Stimulated activated CD4-positive, alpha-beta T cell treated with anti-CD3 and anti-CD28 coated beads, Interleukin-4, amount 100 ng/mL, for 4 hours (primary cell): ENCODE measurements at places on chromosomes 13 and 19.
A peak's percentile ranks its signal among the peaks of the same experiment; 100 is the strongest.

DNA sequence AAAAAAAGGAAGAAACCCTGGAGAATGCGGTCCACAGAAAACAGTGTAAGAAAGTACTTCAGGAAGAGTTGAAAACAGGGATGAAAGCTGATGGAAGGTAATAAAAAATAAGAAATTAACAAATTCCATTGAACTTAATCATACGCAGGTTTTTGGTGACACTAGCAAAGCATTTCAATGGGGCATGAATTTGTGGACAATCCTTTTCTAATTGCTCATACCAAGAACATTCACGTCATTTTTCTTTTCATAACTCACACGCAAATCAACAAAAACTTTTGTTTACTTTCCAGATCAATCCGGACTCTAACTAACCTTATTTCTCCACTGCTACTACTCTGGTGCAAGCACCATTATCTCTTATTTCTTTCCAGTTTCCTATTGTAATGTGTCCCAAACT, 1195.0 kb downstream of the SLITRK5 start:
- DNase-seq, result no peak

- DNase-seq, result no peak
Observed at GRCh38 chr13:66528180-66528579, 702.0 kb downstream of the PCDH9 start.

DNA sequence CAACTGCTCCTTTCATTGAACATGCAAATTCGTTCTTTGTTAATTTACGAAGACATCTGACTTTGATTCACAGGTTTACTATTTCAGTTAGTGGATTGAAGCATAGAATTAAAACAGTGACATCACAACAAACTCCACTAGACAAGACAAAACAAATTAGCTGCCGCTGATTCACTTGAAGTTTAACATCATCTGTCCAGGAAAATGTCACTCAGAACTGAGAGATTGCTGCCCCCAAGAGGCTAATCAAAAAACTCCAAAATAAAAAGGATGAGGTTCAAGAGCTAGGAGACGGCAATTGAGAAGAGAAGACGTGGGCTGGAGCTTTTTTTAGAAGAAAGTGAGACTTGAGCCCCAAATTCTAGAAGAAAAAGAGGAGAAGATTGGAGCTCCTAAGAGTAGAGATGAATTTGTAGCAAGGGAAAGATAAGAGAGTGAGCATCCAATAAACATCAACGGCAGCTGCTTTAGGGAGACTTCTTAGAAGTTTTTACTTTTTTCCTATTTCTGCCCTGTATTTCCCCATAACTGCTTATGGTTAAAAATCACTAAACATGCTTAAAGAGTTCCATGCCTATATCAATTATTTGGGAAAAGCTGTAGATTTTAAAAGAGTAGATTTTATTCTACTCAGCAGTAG, 40.8 kb upstream of the TPP2 start:
- no peak for DNase-seq

DNA sequence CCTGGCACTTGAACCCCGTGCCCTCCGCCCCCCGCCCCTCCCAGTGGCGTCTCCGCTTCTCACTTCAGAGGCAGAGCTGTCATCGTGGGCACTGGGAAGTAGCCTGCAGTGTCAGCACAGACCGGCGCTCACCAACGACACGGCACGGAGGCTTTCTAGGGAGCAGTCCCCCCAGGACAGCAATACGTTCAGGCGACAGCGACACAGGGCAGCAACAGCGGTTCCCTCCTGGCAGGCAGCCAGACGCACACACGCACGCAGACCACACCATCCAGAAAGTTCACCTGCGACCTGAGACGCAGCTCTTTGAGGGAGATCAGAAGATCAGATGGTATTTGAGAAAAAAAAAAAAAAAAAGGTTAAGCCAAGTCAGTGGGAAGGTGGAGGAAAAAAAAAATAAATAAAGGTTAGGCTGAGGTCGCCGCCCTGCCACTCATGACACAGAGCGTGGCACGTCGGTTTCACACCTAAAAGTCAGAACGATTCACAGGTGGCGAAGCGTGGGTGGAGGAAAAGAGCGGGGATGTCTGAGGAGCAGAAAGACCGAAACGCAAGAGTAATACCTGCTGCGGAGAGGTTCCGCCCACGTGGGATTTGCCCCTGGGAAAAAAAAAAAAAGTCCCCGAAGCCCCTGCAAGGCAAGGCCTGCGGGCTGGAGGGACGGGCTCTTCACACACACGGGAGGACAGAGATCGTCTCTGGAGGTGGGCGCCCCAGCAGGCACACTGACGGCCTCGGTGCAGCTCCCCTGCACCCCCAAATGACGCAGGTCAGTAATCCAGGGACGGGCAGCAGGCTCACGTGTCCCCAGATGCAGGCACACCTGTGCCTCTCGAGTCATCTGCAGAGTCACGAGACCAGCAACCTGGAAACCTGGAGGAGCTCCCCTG, 94.5 kb downstream of the GNG7 start:
- peak; percentile 96 for DNase-seq

DNA sequence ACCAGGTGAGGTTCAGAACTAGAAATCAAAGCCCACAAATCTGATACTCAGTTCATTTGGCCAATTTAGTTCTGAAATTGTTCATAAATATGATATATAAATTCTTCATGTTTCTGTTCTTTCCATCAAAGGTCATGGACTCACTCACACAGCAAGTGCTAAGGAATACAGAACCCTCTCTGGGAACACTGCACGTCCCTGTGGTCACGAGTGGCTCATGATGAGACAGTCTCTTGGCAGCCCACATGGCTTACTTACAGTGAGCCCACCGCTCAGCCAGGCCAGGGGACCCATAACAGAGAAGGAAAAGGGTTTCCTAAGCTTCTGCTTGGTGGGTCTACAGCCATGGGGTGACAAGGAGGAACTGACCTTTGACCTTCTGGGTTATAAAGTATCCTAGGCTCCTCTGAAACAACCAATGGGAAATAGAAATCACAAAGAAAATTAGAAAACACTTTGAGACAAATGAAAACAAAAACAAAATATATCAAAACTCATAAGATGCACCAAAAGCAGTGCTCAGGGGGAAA, 67.4 kb downstream of the CDADC1 start:
- no peak for DNase-seq

- no peak for DNase-seq
Observed at GRCh38 chr13:109396266-109396665, 390.1 kb downstream of the IRS2 start.

GRCh38 chr13:58838615-58839014, 1207.1 kb downstream of the PCDH17 start:
- DNase-seq, result no peak

DNA sequence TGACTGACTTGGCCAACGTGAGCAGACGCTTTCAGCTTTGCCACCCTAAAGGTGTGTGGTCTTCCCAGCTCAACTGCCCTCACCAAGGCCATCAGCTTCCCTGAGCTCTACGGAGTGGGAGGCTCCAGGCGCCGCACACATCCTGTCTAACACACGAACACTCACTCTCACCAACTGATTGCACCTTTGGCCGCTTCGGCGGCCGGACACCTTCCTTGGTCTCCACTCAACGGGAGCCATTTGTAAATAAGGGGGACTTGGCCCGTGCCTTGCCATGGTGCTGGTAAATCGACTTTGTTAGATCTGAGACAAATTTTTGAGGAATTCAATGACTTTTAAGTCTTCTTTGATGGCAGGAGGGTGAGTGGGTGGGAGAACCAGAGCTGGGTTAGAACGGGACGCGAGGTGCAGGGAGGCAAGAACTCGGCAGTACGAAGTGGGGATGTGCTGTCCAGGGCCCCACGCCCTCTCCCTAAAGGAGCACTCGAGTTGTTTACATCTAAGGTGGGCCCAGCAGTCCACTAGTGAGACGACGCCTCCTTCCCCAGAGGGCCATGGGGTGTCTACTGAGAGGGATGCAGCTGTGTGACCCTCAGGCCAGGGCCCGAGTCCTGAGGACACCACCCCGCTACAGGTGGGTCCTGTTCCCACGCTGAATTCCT, 4.4 kb downstream of the C13orf46 start:
- no peak for DNase-seq

DNA sequence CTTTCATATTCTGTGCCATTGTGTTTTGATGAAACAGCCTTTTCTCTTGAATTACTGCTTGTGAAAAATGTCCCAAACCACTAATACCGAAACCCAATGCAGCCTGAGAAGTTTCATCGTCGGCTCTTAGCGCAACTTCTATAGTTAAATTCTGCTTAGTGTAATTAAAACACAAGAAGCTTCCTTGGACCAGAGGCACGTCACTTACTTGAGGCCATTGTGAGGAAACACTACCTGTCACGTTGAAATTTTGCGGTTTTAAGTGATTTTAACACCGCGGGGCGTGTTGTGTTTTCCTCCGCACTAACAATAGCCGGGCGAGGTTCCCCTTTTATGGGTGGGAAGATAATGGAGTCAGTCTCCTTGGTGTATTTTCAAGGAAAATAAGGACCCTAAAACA, 70.9 kb downstream of the GGACT start:
- no peak for DNase-seq

- DNase-seq, result no peak
Observed at GRCh38 chr13:42751693-42752092, 29.7 kb upstream of the FAM216B start.

DNA sequence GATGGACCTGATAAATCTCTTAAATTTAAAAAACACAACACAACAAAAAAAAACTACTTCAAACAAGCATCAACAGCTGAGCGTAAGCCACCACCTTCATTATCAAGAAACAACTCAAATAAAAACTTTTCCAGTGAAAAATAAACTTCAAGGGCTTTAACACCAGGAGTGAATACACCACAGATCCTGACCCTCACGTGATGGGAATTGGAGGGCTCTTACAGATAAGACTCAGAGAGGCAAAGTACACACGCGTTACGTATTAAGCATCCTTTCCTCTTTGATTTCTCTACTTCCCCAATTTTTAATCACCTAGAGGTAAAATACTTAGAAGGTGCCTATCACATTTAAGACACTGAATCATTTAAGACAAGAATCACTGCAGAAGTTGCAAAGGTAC, 573 bp upstream of the STARD13 start:
- no peak for DNase-seq

- no peak for DNase-seq
Observed at GRCh38 chr19:39847525-39847924, 1.3 kb upstream of the FBL start.

DNA sequence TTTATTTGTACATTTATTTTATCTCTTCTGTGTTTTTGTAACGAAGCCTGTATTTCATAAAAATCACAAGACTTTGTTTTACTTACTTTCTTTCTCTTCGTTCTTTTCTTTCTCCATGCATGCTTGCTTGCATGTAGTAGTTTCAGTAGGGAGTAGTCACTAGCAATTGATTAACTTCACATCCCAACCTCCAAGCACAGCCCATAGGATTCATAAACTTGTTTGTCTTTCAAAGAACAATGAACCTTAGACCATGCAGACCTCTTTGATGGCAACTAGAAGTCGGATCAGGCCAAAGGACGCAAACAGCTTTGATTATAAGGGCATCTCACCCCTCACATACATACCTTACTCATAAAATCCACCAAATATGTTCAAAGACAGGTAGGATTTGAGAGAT, 3.1 kb upstream of the PRR20A start:
- no peak for DNase-seq

GRCh38 chr13:41457589-41458186, 338 bp downstream of the RGCC start:
- DNase-seq, result peak; percentile 39

GRCh38 chr13:52845766-52846566, 2.5 kb downstream of the PCDH8 start:
- DNase-seq, result peak; percentile 17

DNA sequence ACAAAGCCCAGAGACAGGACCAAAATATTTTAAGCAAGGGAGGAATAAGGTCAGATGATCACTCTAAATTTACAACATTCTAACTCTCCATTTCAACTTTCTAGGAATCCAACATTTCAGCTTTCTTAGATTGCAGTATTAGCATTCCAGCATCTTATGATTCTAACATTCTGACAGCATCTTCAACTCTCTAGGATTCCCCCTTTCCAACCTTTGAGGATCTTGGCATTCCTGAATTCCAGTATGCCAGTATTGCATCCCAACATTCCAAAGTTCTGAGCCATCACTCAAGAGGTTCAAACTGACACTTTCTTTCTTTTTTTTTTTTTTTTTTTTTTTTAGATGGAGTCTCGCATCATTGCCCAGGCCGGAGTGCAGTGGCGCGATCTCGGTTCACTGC, 13.8 kb downstream of the TGFB1 start:
- no peak for DNase-seq

DNA sequence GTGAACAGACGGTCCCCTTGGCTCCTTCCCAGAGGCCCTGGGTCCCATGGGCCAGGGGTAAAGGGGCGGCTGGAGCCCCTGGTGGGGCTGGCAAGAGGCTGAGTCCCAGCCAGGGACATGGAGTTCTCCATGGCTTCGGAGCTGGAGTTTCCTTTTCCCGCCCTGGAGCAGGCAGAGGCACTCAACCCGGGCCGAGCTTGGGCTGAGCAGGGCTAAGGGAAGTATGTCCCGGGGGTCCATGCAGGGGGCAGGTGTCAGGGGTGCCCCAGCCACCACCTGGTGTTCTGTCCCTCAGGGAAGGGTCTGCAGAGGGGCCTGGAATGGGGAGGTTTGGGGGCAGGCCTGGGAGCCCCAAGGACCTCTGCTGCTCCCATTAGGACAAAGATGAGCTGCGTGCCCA, 54.0 kb upstream of the TPM4 start:
- no peak for DNase-seq

DNA sequence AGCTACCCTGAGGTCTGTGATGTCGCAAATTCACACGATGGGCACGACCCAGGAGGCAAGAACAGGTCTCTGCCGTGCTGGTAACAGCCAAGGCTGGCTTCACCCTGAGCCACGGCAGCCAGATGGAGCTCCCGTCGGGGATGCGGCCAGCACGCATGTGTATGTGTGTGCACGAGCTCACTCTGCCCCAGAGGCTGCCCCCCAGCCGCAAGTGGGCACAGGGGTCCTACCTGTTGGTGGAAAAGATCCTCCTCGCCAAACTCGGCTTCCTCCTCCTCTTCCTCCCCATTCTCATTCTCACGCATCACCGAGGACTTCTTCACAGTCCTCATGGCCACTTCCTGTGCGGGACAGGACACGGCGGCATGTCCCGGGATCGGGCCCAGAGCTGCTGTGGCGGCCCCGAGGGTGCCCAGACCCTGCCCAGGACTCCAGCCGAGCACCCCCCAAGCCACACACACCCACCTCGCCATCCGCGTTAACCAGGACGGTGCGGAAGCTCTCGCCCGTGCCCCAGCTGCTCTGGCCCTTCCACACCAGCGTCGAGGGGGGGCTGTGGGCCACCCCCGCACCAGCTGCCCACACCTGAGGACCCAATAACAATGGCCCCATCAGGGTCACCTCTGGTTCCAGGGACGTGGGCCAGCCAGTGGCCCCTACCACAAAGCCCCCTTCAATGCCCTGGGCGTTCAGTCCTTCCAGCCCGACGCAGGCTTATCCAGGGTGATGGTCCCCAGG, 4.1 kb upstream of the TIMM13 start:
- DNase-seq, result no peak

GRCh38 chr13:99356262-99357091, 49.3 kb upstream of the GPR183 start:
- DNase-seq, result no peak
